ENCODE measurements at places on chromosomes 5 and 9. TPM values are rescaled to one million over a fixed set of nuclear protein-coding genes. Genes with fewer than 3 reads are reported as not detected.

GRCh38 chr5:56422076-56422762, 189.1 kb upstream of the ANKRD55 start:
- DNase-seq = no peak

GRCh38 chr5:5128766-5129165, 11.4 kb upstream of the ADAMTS16 start:
- no peak for DNase-seq

DNA sequence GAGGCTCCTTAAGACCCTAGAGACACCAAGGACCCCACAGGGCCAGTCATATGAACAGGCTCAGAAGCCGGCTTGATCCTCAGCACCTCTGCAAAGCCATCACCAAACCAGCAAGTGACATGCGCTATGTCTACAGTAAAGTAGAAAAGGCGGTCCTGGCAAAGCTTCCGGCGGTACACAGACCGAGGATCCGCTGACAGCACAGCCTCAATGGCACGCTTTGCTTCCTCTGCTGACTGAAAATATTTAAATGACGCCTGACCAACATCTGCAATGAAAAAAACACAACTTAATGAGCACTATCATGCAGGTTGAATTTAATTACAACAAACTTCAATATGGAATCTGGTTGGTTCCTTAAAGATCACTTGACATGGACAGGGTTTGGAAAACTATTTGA, 17.6 kb downstream of the TRMO start:
- no peak for DNase-seq

DNA sequence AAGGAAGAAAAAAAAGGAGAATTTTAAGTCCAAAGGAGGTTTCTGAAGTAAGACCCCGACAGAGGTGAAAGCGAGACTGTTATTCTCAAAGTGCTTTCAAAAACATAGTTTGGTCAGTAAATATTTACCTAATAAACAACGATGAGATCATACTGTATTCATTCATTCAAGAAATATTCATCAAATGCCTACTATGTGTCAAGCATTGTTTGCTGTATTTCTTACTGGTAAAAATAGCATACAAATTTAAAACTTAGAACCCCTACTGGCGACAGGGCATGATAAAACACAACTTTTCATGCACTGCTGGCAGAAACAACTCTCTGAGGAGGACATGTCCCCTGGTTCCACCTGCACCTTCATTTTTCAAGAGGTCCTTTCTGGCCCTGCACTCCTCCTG, 190.7 kb downstream of the CDK5RAP2 start:
- DNase-seq = no peak

DNA sequence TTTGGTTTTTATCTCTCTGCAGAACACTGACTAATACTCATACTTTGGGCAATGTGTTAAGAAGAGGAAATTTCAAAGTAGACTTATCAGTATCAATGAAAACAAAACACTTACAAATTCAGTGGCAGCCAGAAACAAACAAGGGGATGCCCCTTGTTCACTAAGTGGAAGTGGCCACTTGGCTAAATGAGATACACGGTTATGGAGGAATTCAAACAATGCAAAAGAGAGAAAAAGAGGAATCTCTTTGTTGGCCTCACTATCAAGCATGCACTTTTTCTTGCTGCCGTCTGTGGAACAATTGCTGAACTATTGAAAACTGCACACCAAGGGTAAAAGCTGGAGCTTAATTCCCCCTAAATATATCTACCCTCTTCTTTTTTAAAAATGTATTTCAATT, 2044.9 kb upstream of the CDH6 start:
- no peak for DNase-seq

DNA sequence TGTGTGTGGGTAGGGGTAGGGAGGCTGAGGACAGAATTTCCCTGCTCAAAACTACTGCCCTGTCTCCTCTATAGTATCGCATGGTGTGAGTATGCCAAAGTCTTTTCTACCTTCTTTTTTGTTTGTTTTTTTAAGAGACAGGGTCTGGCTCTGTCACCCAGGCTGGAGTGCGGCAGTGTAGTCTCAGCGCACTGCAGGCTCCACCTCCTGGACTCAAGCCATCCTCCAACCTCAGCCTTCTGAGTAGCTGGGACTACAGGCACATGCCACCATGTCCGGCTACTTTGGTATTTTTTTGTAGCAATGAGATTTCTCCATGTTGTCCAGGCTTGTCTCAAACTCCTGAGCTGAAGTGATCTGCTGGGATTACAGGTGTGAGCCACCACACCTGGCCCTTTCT, 2.5 kb downstream of the SRP19 start:
- no peak for DNase-seq

GRCh38 chr9:112784020-112784785, 33.6 kb downstream of the SNX30 start:
- no peak for DNase-seq

DNA sequence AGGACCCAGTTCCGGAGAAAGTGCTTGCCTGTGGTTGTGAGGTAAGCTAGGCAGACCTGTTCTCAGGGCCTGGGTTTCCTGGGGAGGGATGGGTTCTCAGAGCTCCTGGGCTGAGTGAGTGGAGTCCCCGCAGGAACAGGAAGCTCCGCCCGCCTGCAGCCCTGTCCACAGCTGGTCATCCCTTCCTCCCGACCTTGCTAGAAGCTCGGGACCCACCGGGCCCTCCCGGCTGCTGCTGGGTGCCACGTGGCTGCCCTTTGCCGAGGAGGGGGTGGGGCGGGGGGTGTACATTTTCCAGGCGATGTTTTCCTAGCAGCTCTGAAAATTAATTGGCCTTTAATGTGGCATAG, 198.1 kb downstream of the C9orf50 start:
- no peak for DNase-seq

DNA sequence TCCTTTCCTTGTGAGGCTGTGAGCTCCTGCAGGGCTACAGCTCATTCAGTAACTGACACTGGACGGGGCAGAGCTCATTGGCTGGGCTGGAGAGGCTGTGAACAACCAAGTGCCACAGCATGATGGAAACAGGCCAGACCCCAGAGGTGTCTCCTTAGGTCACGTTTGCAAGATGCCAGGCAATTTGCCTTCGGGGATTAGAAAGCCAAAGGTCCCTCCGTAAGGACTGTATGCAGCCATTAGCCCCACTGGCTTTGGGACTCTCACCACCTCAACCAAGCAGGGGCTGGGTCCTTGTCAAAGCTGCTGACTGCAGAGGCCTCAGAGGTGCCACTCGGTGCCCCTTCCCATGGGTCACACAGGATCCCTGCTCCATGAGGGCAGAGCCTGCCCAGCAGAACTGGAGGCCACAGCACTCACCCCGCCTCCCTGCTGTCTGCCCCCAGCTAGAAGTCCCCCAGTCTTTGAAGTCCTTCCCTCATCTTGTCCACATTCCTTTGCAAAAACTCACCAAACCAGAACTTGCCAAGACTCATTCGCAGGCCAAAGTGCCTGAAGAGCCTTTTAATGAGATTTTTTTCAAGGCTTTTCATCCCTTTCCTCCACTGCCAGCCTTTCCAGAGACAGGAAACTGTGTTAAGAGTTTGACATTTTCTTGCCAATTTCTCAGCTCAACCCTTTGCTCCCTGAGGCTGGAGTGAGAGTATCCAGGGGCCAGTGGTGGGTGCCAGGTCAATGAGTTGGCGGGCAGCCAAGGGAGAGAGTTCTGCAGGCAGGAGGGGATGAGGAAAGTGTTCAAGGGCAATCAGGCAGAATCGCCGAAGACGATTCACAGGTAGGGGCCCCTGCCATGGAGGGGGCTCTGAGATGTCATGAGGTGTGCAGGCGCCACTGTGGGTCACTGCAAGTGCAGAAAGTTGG, 39.7 kb upstream of the SLC25A51 start:
- DNase-seq = no peak

DNA sequence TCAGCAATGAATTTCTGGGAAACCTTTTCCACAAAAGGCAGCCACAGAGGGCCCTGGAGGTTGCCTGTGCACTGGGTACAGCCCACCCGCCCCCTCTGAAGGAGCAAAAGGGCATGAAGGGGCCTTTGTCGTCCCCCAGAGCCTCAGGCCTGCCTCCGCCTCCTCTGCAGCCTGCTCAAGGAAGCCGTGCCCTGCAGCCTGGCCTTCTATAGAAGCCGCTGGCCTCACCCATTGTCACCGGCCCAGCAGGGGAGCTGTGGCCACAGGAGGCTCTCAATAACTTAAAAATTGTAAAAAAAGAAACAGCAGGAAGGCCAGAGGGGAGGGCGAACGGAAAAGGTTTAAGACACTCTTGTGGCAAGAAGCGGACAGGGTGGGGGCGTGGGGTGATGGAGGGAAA, 213.3 kb downstream of the IRX2 start:
- DNase-seq = no peak

DNA sequence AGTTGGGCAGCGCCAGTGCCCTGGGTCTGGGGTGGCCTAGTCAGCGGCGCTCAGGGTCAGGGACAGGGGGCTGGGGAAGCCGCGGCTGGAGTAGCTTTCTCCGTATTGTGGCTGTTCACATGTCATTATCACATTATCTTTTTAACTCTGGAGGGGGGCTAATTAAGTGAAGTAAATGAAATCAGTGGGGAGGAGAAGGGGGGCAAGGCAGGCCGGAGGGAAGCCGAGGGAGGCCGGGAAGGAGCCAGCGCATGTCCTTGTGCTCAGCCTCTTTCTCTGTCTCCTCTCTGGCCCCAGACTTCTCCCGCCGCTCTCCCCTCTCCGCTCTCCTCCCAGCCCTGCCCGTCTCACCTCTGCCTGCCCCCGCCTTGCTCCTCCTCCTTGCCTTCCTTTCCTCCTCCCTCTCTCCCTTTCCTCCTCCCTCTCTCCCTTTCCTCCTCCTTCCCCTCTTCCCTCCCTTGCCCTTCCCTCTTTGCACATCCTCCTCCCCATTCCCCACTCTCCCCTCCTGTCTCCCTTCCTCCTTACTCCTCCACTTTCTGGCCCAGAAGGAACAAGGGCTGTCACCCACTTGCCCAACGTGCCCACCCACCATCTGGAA, 38.7 kb downstream of the ASS1 start:
- DNase-seq = no peak

- DNase-seq = no peak
Observed at GRCh38 chr9:108953983-108954574, 19.9 kb downstream of the ABITRAM start.

DNA sequence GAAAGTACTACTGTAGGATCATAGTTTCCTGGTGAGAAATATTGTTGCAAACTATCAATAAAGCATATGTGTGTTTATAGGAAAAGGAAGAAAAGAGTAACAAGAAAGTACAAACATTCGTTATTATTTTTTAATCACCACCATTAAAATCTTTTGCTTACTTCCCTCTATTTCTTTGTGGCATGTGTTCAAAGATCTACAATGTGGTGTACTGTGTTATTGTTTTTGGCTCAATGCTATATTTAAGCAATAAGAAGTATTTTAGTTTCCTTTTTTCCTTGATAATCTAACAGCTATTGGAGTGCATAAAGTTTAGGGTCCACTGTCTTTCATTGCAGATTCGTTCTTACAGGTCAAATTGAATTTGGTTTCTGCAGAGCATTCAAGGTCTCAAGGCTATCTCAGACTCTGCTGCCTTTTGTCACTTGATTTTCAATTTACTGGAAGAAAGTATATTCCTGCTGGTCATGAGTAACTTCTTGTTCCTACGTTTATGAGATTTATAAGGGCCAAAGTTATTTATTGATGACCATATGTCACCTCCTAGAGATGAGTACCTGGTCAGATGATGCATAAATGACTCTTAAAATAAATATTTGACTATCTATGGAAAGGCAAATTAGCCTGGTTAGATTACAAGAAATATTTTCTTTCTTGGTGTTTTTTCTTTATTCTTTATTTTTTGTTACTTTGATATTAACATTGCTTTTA, 323.0 kb downstream of the TMEM167A start:
- no peak for DNase-seq

GRCh38 chr5:147898875-147899401, 7.4 kb downstream of the C5orf46 start:
- no peak for DNase-seq

GRCh38 chr9:87594194-87594593, 96.5 kb downstream of the DAPK1 start:
- no peak for DNase-seq

DNA sequence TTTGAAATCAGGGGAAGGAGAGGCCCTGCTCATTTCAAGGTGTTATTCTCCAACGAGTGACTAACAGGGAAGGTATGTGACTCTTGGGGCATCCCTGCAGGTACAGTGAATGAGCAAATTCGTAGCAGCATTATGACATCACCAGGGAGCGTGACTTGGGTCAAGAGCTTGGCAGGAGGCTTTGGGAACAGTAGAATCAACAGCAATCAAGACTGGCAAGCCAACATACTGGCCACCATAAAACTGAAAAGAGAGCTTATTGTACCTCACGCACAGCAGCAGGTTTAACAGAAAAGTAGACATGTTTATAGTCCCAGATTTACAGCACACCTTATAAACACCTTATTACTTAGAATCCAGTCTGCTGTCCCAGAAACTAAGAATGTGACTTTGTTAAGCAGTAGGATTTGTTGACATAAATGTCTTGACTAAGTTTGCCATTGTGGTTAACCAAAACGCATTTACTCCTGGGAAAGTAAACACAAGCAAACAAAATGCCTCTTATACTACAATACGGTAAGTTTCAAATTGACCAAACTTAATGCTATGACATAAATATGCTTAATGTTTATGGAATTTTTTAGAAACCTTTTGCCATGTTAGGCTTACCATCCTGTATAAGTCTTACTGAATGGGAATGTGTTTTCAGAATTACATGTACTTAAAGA, 297.8 kb downstream of the NPR3 start:
- no peak for DNase-seq

DNA sequence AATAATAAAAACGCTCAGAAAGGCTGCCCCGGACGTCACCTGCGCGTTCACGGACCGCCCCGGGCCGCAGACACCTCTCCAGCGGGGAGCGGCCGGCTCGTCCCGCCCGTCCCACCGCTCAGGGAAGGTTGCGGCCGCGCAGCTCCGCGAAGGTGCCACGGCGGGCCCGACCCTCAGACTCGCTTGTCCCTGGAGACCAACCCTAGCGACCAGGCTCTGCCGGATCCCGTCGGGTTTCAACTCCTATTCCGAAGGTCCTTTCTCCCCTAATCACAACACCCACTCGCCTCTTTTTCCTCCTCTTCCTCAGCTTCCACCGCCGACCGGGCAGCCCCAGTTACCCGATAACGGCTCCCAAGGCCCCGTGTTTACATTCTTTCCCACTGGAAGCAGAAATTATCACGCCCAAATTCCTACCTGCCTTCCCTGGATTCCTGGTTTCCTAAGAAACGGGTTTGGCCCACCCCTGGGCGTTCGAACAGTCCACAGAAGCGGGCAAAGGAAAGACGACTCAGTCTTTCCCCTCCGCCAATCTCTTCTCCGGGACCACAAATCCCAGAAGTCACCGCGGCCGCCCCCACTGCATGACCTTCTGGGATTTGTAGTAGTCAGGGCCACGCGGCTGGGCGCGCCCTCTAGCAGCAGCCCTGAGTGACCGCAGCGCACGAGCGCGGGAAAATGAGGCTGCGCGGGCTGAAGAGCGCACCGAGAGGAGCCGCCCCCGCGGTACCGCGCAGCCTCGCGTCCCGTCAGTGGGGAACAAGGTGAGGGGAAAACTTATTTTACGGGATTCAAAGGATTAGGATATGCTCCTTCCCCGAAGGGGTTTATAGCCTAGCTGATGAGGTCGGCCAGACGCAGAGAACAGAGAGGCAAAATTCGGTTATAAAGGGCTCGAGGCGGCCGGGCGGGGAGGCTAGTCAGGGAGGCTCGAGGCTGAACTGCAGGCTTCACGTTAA, at the start of gene TTC33:
TTC33 (minus strand) TSS at position 555 of the 959 bp plus-strand sequence. CDS start 8,943 bp downstream, outside the sequence.
- DNase-seq = peak; percentile 97

ECM2 gene
- 7.5 TPM for total RNA-seq

C1QTNF3 gene
- total RNA-seq = 32.8 TPM

SVEP1 gene
- 24.3 TPM for total RNA-seq

PCDHGB7 gene
- 18.6 TPM for total RNA-seq

FABP6 gene
- not detected for total RNA-seq

TMEM252 gene
- not detected for total RNA-seq

ZFP2 gene
- total RNA-seq = 3.5 TPM

ANKRD20A1 gene
- 1.4 TPM for total RNA-seq

CCDC192 gene
- total RNA-seq = 0.36 TPM

PDE4D gene
- total RNA-seq = 289 TPM
